ENCODE measurements at places on chromosomes 16 and 17.

- no peak for DNase-seq
Measured at GRCh38 chr16:28301620-28302019, 9.3 kb downstream of the SBK1 start.

DNA sequence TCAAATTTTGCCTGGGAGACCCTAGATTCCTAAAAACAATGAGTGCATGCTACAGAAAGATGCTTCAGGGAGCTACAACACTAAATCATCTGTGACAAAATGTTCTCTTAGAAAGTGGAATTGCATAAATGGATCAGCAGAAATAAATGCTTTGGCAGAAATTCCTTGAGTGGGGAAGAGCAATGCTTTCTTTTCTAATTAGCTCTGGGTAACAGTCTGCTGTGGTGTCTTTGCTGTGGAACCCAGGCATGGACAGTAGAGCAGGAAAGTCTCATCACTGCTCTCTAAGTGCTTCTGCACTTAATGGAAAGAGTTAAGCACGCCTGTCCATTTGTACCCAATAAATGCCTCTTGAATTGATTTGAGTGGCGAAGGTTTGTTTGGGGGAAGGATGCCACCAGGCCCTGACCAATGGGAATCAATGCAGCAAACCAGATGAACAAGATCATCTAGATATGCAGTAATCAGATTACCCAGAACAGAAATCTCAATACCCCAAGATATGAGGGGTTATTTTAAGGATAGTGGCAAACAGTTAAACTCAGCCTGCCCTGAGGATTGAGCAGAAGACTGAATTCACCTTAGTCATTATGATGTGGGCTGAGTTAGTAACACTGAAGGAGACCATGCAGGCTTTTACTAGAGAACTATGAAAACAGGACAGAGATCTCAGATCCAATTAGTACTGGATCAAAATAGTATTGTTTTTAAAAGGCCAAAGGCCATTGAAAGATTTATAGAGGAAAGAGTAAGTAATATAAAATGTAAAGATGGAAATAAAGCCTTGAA is 13.6 kb downstream of the HLF start:
- DNase-seq, result no peak

GRCh38 chr17:77769215-77769614 is 189.3 kb upstream of the TNRC6C start:
- no peak for DNase-seq

DNA sequence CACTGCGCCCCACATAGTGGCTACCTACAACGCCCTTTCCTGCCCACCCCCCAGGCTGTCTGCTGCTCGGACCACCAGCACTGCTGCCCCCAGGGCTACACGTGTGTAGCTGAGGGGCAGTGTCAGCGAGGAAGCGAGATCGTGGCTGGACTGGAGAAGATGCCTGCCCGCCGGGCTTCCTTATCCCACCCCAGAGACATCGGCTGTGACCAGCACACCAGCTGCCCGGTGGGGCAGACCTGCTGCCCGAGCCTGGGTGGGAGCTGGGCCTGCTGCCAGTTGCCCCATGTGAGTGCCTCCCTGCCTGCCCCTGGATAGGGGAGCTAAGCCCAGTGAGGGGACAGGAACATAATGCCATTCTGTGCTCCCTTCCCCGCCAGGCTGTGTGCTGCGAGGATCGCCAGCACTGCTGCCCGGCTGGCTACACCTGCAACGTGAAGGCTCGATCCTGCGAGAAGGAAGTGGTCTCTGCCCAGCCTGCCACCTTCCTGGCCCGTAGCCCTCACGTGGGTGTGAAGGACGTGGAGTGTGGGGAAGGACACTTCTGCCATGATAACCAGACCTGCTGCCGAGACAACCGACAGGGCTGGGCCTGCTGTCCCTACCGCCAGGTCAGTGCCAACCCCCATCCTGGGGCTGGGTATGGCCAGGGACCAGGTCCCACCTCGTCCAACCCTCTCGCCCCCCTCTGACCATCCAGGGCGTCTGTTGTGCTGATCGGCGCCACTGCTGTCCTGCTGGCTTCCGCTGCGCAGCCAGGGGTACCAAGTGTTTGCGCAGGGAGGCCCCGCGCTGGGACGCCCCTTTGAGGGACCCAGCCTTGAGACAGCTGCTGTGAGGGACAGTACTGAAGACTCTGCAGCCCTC is 7.1 kb downstream of the GRN start:
- no peak for DNase-seq

- no peak for DNase-seq
Measured at GRCh38 chr17:37107406-37108083, 158.8 kb downstream of the AATF start.

- DNase-seq, result no peak
Measured at GRCh38 chr16:316741-317464, 33.9 kb downstream of the PDIA2 start.

DNA sequence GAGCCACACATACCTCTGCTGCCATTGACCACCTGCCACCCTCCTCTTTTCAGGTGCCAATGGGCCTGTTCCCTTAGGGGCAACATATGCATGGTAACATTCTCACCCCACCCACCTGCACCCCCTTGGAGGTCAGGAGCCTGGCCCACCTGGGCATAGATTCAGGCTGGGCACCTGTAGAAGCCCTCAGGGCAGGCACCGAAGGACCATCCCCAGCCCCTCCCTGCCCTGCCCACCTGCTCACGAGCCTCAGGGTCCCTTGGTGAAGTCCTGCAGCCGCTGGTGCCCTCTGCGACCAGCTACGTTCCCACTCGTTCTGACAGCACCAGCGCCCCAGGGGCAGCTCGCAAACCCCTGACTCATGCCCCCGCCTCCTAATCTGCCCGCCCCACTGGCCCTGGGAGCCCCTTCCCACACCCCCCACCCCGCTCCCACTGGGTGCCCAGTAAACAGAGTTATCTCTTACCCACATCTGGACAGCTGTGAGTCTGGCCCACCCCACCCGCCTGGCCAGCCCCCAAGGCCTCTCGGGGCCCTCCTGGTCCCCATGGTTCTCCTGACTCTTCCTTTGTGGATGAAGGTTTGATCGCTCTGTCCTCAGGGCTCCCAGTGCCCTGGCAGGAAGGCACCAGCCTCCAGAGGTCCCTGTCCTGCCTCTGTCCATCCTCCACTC is at the start of gene SLC4A1:
Gene SLC4A1 (minus strand): TSS at position 318 of the 673 bp plus-strand sequence. CDS start 5,269 bp downstream, outside the sequence.
- no peak for DNase-seq

- DNase-seq, result no peak
Measured at GRCh38 chr17:76076765-76077583, 2.0 kb upstream of the ZACN start.

DNA sequence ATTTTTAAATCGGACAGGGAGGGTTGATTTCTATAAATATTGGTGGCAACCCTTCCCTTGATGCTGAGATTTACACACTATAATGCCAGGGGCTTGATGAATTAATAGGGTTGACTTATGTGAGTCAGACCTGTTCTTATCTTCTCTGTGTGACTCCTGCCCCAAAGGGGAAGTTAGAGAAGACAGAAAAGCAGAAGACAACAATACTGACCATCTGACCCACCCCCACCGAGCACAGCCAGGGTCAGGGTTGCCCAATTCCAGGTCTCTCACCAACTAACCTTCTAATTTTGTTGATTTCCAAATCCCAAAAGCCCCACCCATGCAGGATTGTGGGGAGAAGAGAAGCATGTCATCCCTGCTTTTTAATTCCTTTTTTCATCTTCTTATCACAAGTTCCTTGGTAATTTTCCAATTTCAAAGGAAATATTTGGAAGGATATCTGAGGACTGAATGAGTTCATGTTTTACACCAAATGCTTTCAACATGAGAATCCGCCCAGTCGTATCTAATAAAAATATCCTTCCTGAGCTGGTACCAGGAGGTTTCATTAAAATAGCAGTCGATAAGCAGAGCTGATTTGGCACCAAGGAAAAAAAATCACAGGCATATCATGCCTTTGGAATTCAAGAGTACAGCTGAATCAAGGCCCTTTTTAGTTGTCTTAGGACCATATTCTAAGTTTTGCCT is 603.4 kb upstream of the CDH11 start:
- no peak for DNase-seq

DNA sequence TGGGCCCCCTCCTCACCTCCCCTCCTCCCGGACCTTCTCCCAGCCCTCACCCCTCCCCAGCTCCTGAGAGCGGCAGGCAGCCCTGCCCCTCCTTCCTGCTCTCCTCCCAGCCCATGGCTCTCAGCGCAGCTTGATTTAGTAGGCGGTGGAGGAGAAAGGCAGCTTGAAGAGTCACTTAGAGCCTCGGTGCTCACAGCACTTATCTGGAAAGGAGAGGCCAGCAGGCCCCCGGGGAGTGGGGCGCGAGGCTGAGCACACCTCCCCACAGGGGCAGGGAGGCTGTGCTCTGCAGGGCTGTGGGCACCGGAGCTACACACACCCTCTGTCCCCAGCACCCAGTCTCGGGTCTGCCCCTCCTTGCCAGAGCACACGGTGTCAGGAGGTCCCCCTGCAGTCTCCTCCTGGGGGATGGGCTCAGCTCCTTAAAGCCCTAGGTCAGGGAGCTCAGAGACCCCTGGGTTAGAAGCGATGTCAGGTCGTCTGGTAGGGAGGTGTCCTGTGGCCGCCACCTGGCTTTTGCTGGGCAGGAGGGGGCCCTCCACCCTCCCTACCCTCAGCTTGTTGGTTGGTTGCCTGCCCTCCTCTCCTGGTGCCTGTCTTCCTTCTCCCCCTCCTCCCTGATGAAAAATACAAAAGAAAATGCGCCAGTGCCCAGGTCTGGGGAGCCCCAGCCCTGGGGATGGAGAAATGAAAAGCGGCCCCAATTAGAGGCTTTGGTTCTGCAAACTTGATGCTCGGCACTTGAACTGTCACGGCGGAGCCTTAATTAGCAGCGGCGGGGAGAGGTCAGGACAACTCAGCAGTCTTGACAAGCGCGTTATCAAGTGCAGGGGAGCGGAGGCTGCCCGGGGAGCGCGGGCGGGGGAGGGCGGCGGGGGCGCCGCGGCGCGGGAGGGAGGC is 151.1 kb upstream of the GSE1 start:
- DNase-seq, result peak; percentile 38

- DNase-seq, result no peak
Measured at GRCh38 chr17:33050611-33051140, 59.0 kb downstream of the SPACA3 start.

- DNase-seq, result no peak
Measured at GRCh38 chr17:49753959-49754391, 10.0 kb downstream of the FAM117A start.

- peak; percentile 65 for DNase-seq
Measured at GRCh38 chr17:77264617-77265230, 124.0 kb downstream of the SEC14L1 start.

DNA sequence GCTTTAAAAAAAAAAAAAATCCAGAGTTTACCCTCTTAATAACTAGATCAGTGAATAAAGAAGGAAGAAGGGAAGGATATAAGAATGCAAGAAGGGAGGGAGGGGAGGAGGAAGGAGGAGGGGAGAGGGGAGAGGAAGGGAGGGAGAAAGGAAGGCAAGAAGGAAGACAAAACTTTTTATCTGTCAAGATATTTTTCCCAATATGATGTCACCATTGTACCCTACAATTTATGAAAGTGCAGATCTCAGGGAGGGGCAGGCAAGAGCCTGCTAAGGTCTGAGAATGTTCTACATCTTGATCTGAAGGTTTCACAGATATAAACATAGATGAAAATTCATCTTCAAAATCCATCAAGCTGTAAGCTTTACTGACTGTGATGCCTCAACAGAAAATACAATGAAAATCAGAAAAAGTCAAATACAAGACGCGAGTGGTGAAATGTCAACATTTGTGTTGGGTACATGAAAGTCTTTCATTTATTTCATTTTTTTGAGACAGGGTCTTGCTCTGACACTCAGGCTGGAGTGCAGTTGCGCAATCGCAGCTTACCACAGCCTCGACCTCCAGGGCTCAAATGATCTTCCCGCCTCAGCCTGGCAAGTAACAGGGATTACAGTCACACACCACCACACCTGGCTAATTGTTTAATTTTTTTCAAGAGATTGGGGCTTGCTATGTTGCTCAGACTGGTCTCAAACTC is 57.1 kb upstream of the EMP2 start:
- no peak for DNase-seq

- no peak for DNase-seq
Measured at GRCh38 chr16:736936-737481, 3.8 kb downstream of the CIAO3 start.

- no peak for DNase-seq
Measured at GRCh38 chr17:80799538-80800480, 191.8 kb upstream of the CHMP6 start.

DNA sequence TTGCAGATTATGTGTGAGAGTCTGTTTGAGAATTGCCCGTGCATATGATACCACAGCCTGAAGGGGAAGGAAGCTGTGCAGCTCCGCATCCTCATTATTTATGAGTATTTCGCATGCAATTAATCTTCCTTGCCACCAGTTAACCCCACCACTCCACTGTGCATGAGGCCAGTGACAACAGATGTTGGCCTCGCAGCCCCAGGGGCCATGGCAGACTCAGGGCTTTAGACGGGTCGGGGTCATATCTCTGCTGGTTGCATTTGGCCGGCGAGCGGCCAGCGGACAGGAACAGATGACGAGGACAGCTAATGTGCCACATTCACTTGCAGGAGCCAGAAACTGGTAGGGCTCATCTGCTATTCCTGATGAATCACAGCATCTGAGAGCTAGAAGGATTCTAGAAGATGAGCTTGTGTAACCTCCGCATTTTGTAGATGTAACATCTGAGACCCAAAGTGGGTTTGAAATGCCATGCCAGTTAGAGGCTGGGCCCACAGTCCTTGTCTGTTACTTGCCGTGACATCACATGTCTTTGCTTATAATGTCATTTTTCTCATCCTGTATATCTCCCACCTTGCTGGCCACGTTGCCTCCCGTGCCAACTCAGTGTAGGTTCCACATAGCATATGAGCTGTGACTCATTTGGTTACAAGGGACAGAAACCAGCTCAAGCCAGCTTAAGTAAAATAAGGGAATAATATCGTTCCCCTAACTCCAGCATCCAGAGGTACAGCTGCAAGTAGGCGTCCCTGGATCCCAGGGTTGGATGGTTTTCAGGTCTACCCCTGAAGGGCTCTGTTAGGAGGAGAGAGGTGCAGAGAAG is 137.2 kb downstream of the SNX29 start:
- DNase-seq, result no peak

DNA sequence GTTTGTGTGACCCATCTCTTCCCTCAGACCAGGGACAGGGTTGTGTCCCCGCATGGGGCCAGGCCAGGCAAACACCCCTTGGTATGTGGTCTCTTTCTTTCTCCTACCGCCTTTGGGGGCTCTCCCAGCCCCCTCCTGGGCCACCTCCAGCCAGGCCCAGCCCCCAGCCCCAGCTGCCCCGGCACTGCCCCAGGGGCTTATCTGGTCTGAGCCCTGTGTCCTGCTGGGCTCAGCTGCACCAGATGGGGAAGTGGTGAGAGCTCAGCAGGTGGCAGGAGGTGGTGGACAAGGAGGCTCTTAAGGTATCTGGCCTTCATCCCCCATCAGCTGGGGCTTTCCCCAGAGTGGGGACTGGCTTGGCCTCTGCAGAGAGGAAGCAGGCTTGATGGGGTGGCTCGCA is 8.7 kb downstream of the ADAM11 start:
- DNase-seq, result no peak

DNA sequence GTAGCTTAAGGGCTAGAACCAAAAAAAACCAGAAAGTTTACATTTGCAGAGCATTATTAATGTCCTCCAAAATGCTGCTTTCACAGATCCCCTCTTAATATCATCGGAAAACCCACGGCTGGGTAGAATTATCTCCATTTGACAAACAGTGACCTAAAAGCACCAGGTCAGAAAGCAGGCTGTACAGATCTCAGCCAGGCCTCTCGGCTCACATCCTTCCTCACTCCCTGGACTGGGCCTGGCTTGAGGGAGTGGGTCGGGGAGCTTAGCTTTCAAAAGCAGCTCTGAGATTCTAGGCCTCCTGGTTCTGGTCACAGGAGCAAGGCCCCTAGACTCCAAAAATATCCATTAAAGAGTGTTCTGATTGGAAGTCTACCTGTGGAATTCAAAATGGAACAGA is 9.1 kb upstream of the SLC12A3 start:
- no peak for DNase-seq
